ENCODE measurements at places on chromosomes 7 and 10.
A peak's percentile ranks its signal among the peaks of the same experiment; 100 is the strongest.

DNA sequence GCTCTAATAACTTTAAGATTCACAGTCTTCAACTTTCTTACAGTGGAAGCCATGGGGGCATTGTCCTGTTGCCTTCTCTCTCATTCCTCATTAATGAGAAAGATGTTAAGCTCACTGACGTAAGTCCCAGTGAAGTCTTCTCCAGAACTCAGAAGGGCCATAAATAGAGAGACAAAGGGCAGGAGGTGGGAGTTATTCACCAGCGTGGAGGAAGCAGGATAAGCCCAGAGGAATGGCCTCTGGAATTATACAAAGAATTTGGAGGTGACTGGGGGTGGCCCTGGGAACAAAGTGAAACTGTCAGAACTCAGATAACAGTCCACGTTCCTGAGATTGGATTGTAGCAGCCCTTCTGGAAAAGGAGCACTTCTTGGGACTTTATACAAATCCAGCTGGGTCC, 52.4 kb downstream of the SORBS1 start:
- no peak for DNase-seq

DNA sequence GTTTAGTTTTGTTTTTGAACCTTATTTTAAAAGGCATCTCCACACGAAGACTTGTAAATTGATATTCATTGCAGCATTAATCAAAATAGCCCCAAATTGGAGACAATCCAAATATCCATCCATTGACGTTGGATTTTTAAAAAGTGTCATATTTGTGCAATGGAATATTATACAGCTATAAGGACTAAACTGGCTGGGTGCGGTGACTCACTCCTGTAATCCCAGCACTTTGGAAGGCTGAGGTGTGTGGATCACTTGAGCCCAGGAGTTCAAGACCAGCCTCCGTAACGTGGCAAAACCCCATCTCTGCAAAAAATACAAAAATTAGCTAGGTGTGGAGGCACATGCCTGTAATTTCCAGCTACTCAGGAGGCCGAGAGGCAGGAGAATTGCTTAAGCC, 35.1 kb downstream of the XRCC2 start:
- DNase-seq: no peak

DNA sequence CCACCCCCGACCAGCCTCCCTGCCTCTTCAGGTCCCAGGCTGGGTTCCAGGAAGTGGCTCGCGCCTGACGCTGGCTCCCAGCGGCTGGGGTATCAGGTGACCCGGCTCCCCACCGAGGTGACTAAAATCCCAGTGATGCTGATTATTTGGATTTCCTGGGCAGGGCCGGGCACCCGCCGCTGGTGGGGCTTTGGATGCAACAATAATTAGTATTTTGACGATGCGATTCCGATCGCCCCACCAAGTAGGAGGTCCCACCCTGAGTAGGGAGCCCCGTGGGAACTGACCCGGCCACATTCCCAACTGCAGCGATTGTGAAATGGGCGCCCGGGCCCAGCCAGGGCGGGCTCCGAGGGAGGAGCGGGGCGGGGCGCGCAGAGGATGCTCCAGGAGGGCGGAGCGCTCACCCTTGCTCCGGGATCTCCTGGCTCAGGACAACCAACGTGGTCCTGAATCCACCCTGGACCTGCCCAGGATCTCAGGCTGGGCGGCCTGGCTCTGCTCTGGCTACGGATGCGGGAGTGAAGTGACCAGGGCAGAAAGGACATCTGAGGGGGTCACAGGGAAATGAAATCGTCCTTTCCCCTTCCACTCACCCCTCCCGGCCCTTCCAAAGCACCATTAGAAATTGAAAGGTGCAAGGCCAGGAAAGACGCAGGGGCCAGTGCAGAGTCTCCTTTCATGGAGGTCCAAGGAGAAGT, 32.6 kb downstream of the DUSP5 start:
- no peak for DNase-seq

DNA sequence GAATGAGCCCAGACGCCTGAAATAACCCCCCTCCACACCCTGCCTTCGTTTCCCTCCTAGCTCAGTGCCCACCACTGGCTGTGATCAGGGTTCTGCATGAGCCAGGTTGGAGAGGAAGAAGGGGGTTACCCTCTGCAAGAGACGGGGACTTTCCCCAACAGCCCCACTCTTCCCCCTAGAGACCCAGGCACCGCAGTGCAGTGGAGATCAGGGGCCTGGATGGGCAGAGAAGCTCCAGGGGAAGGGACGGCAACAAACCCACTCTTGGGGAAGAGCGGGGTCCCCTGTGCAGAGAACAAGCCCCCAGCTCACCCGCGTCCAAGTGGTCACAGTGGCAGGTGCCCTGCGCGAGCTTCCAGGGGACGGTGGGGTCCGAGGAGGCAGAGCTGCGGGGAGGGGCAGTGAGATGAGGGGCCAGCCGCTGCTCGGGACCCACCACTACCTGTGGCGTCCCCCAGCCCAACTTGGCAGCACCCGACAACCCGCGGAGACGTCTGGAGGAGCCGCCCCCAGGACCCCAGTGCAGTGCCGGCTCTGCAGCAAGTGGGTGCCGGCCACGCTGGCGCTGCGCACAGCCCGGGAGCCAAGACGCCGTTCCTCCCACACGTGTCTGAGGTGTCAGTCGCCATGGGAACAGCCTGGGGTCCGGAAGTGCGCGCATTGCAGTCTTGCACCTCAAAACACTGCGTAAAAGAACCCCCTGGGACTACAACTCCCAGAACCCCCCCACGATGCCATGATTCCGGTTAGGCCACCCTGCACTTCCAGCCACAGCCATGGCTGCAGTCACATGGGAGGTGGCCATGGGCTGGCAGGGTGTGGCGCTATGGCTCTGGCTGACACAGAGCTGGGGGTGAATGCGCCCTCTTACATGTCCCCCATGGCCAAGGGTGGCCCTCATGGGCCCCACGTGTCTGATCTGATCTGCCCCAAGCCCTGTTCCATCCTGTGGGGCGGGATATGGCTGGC, 45.8 kb upstream of the WIPI2 start:
- no peak for DNase-seq

DNA sequence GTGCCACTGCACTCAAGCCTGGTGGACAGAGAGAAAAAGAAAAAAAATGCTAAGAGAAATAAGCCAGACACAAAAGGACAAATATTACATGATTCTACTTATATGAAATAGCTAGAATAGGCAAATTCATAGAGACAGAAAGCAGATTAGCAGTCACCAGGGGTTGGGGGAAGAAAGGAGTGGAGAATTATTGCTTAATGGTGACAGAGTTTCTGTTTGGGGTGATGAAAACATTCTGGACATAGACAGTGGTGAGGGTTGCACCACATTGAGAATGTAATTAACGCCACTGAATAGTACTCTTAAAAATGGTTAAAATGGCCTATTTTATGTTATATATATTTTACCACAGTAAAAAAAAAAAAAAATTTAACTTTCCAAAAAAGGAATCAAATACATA, 6.4 kb upstream of the NT5C2 start:
- no peak for DNase-seq

DNA sequence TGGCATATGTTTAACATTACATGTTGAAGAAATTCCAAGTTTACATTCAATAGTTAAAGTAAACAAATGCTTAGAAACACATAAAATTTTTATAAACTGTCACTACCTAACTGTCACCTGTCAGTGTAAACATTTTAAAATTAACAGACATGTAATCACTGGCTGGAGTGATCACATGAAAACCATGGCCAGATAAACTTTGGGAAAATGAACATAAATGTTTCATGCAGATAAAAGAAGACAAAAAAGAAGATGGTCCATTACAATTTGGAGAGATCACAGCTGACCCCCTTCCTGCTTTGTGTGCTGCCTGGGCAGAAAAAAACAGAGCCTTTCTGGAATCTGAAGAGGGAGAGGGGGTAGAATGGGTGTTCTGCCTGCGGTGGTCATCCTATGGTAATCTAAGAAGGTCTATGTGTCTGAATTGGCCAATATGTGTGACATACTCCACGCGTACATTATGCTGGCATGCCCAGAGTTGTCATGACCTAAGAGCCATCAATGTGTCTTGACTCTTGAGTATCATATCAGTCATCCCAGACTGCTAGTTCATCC, 57.5 kb upstream of the MEOX2 start:
- no peak for DNase-seq

DNA sequence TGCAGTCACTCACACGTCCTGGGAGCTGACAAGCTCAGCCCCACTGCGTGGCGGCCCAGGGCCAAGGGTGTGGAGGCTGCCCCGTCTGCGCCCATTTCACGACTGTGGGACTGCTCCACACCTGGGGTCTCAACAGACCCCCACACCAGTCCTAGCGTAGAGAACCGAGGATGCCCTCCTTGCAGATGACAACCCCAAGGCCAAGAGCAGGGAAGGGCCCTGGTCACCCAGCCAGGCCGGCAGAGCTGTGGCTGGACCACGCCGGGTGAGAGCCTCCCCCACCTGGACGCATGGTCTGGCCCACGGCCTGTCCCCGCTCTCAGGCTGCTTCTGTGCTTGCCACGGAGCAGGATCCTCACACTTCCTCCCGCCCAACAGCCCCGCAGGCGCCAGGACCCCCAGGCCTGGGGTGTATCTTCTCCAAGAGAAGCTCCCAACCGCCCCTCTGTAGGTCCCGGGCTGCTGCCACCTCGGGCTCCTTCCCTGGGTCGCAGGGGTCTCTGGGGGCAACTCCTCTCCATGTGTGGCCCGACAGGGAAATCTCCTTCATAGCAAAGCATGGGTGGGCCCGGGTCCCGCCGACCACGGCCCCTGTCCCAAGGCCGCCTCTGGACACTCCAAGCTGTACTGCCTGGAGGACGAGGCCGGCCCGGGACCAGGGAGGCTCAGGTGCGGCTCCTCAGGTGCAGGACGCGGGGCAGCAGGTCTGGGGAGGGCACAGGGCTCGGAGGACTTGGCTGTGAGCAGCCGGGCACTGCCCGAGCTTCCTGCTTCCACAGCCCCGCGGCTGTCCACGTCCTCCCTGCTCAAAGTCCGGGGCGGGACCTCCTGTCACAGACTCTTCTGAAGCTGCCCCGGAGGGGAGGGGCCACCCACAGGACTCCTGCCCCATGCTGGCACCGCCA, 88.8 kb downstream of the FOXL3 start:
- no peak for DNase-seq

- no peak for DNase-seq
Measured at GRCh38 chr7:141356161-141356560, 195.0 kb upstream of the AGK start.

DNA sequence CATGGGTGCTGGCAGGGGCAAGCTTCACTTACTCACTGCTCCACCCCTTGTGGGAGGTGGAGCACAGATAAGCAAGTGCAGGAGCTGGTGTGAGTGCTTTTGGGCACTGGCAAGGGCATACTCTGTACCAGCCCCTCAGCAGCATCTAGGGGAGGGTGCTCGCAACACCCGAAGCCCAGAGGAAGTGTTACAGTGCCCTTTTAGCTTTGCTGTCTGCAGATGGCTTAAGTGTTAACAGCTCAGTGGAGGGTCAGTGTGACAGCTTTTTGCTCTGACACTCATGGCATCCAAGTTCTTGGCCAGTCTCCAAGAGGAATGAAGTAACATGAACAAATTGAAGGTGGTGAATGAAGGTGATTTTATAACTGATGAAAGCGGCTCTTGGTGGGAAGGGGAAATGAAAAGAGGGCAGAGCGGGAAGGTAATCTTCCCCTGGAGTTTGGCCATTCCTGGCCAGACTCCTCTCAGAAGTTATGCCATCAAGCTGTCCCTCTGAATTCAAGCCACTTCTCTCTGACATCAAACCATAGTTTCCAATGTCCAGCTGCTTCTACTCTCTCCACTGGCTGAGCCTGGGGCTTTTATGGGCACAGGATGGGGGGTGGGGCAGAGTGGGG, 862.5 kb downstream of the KCNMA1 start:
- no peak for DNase-seq

DNA sequence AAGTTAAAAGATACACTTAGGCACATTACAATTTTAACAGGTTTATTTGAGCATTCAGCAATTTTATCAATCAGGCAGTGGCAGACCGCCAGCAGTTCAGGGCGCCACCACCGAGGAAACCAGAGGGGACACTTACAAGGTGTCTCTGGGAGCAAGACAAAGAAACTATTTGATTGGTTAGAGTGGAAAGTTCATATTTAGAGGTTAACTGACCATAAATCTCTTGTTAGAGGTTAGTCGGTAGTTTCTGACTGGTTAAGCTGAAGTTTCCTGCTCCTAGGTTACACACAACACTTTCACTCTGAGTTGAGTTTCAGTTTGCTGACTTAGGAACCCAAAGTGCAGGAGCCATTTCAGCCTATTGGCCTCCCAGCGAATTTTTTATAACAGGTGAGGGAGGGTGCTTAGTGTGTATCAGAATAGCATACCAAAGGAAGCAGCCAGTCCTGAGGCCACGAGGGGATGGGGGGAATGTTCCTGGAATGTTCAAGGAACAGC, 10.8 kb upstream of the PVRIG start:
- no peak for DNase-seq

GRCh38 chr7:79459381-79459780, 5.9 kb upstream of the MAGI2 start:
- DNase-seq: no peak

DNA sequence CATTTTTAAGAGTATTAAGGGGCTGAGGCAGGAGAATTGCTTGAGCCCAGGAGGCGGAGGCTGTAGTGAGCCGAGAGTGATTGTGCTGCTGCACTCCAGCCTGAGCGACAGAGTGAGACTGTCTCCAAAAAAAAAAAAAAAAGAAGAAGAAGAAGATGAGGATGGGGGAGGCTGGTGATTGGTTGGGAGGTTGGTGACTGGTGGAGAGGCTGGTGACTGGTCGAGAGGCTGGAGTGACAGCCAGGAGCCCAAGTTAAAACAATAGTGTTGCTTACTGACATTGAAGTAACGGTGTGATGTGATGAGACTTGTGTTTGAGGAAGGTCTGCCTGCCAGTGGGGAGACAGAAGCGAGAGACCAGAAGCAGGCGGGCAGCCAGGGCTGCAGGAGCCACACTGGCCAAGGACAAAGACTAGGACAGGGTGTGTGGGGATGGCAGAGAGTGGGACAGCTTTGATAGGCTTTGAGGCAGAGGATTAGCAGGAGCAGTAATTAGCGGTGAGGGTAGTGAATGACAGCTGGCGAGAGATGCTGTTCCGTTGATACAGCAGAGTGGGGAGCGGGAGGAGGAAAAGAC, 4.9 kb downstream of the SRRT start:
- DNase-seq: peak; percentile 73

GRCh38 chr7:127652333-127653248, 597 bp downstream of the SND1 start:
- DNase-seq: no peak

- no peak for DNase-seq
Measured at GRCh38 chr7:116732788-116733694, 61.0 kb downstream of the MET start.

DNA sequence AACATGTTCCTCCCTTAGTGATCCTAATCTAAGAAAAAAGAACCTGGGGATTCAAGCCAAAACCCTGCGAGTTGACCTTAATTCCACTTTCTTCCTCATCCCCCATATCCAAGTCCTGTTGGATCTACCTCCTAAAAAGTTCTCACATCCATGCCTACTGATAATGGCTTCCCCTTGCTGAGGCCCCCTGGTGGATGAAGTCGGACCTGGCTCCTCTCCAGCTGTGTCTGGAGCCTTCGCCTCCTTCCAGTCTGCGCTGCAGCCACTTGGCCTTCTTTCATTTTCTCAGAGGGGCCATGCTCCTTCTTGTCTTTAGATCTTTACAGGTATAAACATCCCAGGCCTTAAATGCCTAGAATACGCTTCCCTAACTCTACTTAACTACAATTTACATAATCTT, 8.1 kb downstream of the PDE1C start:
- DNase-seq: no peak

GRCh38 chr7:81408728-81409127, 361.1 kb downstream of the HGF start:
- DNase-seq: no peak
